ENCODE measurements at places on chromosomes 7 and 10.
A peak's percentile ranks its signal among the peaks of the same experiment; 100 is the strongest.

DNA sequence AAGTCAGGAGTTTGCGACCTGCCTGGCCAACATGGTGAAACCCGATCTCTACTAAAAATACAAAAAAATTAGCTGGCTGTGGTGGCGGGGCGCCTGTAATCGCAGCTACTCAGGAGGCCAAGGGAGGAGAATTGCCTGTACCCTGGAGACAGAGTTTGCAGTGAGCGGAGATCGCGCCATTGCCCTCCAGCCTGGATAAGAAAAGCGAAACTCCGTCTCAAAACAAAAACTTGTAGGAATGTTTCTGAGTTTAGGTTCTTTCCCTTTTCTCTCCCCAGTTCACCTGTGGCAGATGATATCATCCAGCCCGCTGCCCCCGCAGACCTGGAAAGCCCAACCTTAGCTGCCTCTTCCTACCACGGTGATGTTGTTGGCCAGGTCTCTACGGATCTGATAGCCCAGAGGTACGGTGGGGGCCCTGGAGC lies 138.8 kb upstream of the BTBD16 start:
- DNase-seq, result no peak

DNA sequence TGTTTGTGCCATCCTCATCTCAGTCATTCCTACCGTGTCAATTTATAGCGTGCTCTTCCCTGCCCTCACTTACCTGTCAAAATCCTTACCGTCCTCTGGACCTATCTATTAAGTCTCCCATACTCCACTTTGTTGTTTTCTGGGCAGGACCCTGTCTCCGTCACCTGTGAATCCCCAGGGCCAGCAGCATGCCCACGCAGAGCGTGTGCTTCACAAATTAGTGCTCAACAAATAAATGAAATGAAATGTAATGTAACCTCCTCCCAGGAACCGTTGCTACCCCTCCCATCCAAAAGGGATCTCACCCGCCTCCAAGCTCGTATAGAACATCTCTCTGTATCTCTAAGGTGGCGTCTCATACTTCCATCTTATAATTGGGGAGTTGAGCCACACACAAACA lies 589.9 kb upstream of the MGMT start:
- no peak for DNase-seq

DNA sequence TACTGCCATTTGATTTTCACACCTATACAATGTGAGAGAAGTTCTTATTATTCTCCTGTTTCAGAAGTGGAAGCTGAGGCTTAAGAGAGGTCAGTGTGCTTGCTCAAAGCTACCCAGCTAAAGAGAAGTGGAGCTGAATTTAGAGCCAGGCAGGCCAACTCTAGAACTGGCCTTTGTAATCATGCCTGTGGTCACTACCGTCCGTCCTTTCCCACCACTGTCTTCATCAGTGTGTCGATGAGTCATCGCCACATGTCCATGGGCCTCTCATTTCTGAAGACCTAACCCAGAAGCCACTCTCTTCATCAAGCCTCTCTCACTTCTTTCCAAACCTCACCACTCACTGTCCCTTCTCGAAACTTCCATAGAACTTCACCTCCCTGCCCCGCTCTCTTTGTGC lies 237.8 kb downstream of the KIAA1217 start:
- no peak for DNase-seq

- DNase-seq, result no peak
Measured at GRCh38 chr7:151524331-151524730, 4.6 kb upstream of the RHEB start.

DNA sequence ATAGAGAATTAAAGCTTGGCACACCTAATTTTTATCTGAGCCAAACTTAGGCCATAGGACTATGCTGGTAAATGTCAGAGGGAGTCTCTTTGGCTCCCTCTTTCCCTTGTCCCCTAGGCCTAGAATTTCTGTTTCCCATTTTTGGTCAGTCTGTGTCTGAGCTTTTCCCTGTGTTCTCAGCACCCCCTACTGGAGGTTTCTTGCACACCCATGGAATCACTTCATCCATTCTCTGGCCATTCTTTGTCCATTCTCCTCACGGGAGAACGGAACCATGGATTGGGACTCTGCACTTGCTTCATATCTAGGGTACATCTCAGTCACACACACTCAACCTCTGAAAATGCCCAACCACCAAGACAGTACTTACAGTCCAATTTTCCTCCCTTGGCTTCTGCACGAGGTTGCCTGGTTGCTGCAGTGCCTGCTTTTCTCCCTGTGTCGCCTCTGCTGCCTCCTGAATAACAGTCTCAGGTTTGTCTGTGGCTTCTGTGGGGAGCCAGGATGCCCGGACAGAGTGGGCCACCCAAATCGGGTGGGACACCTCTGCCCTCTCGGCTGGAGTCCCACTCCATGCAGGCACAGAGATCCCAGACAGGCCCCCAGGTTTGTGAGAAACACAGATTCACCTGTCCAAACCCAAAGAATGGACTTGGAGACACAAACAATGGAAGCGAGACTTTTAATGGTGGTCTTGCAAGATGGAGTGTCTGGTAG lies 35.1 kb upstream of the DNAH11 start:
- DNase-seq, result peak; percentile 3

- no peak for DNase-seq
Measured at GRCh38 chr10:21052709-21053104, 155.6 kb upstream of the NEBL start.

GRCh38 chr10:71964743-71965515 lies 734 bp downstream of the CHST3 start:
- no peak for DNase-seq

GRCh38 chr10:87507879-87508483 lies 3.3 kb downstream of the MINPP1 start:
- no peak for DNase-seq

DNA sequence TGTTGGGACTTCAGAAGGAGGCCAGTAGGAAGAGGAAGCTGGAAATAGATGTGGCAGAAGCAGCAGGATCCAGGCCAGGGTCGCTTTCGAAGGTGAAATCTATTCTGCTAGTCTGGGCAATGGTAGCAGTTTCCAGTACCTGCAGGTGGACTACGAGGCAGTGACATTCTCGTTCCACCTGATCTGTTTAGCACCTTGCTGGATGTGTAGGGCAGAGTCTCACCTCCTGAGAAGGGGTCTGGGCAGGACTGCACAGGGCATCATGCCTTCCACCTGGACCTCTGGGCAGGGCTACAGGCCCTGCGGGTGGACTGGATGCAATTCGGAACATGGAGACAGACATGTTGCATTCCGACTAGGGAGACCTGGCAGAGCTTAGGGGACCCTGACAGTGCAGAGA lies 254.8 kb upstream of the ZNF32 start:
- no peak for DNase-seq

DNA sequence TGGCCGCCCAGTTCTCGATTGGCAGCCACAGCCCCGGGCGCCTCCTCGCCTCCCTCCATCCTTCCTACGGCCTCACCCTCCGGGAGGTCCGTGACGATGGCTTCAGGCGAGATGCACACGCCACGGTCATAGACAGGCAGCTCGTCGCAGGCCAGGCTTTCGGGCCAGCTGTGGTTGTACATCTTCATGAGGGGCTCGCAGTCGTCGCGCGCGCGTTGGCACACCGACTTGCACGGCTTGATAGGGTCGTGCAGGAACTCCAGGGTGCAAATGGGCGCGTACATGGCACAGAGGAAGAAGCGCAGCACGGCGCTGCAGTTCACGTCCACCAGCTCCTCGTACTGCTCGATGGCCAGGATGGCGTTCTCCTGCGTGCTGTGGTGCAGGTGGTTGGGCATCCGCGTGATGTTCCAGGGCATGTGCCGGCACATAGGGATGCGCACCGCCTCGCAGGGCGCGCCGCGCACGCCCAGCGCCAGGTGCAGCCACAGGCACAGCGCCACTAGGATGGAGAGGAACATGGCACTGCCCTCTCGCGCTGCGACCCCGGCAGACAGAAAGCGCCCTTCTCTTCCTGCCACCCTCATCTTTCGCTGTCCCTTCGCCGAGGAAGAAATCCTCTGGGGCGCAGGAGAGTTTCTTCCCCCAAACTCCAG lies 472 bp downstream of the SFRP4 start:
- DNase-seq, result no peak

DNA sequence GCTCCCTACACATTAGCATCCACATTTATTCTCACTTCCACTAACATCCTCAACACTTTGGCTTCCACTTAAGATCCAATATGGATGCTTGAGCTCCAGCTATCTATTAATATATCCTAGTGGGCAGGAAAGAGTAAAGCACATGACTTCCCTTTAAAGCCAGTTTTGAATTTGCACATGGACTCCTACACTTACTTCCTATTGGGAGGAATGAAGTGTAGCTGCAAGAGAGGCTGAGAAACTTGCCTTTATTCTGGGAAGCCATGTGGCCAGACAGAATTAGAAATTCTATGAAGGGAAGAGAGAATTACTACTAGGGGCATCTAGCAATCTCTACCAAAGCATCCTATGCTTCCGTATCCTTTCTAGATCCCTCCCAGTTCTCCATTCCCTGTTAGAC lies 3.0 kb upstream of the TSPAN14 start:
- no peak for DNase-seq

DNA sequence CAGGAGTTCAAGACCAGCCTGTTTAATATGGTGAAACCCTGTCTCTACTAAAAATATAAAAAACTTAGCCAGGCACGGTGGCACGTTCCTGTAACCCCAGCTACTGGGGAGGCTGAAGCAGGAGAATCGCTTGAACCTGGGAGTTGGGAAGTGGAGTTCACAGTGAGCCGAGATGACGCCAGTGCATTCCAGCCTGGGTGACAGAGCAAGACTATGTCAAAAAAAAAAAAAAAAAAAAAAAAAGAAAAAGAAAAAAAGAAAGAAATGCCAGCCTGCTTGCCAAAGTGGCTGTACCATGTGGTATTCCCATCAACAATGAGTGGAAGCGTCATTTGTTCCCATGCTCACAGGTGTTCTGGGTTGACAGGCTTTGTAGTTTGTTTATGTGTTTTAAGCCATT lies 43.3 kb upstream of the NPTX2 start:
- no peak for DNase-seq

DNA sequence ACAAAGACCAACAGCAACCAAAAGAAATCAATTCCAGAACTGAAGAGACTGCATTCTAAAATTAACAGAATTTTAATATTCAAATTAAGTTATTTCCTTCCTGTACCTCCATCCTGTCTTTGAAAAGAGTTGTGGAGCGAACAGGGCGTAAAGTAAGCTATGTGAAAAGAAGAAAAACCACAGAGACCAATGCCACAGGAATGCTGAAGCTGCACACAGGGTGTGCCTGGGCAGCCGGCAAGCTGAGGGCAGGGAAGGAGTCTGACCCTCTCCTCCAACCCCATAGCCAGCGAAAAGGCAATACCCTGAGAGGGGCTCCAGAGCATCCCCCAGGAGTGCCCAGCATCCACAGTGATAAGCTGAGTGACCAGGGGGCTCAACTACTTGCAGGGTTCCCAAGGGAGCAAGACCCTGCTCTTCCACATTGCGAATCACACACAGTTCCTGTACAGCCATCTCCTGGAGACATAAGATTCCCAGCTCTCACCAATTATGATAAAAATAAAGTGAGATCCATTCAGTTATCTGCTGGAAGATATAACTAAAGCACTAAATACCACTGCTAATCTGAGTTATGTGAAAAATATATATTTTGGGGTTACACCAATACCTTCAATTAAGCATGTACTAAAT lies 93.8 kb downstream of the PARD3 start:
- DNase-seq, result no peak

- no peak for DNase-seq
Measured at GRCh38 chr10:4498711-4499251, 327.2 kb upstream of the AKR1E2 start.

DNA sequence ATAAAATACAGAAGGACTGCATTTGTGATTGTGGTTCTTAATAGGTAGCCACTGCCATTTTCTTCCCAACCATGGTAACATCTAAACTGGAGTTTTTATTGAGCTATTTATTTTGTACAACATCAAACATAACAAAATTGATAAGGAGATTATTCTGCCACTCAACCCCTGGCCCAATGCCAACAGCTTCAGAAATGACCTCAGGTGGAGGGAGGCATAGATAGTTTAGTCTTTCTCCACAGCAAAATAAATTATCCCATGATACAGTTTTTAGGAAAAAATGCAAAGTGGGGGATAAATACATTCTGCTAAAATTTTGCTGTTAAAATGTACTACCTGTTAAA lies 57.6 kb downstream of the LRRTM3 start:
- DNase-seq, result no peak

DNA sequence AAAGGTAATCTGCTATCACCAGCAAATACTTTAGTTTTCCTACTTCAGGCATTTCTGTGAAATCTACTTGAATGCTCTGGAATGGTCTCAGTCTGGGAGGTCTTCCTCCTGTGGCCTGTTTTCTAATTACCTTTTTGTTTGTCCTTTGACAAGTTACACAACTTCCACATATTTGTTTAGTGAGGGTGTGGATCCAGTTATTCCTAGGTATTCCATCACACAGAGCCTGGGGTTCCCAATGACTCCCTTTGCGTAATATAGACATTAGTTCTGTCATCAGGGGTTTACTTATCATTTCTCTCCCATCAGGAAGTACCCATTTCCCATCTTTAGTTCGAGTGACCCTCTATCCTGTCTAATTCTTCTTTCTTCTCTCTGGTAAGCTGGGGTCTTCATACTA lies 28.1 kb upstream of the ELOVL3 start:
- no peak for DNase-seq

DNA sequence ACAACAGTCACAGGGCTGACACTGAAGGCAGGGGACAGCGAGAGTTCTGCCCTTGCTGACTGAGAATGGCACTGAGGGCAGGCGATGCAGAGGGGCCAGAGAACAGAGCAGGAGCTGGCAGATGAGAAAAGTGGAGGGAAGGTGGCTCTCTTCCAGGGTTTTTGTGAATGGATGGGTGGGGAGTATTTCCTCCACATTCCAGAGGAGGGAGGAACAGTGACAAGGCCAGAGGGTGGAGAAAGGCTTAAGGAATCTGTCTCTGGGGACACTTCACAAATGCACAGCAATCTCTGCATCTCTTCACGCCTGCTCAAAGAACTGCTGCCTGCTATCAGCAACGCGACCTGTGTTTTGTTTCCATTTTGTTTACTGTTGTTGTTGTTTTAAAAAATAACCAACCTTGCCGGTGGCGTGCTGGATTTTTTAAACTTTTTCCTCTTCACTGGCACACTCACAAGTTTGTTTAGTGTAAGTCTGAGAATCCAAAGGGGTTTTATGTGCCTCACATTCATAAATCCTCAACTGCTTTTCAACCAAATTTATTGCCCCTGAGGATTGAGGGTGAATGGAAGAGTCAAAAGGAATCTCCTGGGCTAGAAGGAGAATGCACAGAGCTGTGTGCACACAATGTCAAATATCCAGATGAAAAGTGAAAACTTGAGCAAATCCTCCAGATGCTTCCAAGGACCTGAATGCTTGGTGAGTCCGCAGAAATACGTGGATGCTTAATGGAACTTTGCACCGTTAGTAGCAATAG lies 129.3 kb downstream of the GLI3 start:
- DNase-seq, result no peak

DNA sequence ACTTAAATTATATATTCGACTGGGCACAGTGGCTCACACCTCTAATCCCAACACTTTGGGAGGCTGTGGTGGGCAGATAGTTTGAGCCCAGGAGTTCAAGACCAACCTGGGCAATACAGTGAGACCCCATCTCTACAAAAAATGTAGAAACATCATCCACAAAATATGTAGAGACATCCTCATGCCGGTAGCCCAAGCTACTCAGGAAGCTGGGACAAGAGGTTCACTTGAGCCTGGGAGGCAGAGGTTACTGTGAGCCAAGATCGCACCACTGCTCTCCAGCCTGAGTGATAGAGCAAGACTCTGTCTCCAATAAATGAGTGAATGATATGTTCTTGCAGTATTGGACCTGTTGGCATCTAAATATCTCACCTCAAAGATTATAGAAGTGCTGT lies 22.6 kb upstream of the TNS3 start:
- no peak for DNase-seq

- DNase-seq, result no peak
Measured at GRCh38 chr10:113518816-113519591, 33.8 kb upstream of the HABP2 start.

- no peak for DNase-seq
Measured at GRCh38 chr10:87658858-87659555, 671 bp upstream of the PAPSS2 start.
